Right ventricle myocardium inferior (tissue), 1 donor: ENCODE measurements at places on chromosomes 1 and 21. TPM values are rescaled to one million over a fixed set of nuclear protein-coding genes. Genes with fewer than 3 reads are reported as not detected.

- DNase-seq, result no peak
Measured at GRCh38 chr1:70041317-70042045, 163.9 kb downstream of the LRRC40 start.

DNA sequence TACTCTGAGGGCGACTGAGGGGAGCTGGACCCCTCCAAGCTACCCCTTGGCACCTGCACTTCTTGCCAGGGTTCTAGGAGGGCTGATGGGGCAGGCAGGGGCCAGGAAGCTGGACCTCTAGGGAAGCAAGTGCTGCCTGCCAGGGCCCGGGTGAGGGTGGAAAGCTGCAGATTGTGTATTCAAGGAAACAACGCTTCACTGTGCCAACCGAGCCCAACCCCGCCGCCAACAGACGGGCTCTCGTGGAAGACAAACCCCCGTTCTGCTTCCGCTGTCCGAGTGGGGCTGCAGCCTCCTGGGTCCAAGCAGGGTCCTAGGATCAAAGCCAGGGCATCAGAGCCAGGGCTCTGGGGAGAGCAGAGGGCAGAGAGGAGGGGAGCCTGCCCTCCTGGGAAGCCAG is 3.2 kb downstream of the EFHD2 start:
- no peak for DNase-seq

GRCh38 chr1:64114012-64114525 is 89.4 kb upstream of the UBE2U start:
- no peak for DNase-seq

The GSTM4 gene
- total RNA-seq, result 35.1 TPM

- DNase-seq, result no peak
Measured at GRCh38 chr1:239944666-239945065, 147.0 kb upstream of the FMN2 start.

DNA sequence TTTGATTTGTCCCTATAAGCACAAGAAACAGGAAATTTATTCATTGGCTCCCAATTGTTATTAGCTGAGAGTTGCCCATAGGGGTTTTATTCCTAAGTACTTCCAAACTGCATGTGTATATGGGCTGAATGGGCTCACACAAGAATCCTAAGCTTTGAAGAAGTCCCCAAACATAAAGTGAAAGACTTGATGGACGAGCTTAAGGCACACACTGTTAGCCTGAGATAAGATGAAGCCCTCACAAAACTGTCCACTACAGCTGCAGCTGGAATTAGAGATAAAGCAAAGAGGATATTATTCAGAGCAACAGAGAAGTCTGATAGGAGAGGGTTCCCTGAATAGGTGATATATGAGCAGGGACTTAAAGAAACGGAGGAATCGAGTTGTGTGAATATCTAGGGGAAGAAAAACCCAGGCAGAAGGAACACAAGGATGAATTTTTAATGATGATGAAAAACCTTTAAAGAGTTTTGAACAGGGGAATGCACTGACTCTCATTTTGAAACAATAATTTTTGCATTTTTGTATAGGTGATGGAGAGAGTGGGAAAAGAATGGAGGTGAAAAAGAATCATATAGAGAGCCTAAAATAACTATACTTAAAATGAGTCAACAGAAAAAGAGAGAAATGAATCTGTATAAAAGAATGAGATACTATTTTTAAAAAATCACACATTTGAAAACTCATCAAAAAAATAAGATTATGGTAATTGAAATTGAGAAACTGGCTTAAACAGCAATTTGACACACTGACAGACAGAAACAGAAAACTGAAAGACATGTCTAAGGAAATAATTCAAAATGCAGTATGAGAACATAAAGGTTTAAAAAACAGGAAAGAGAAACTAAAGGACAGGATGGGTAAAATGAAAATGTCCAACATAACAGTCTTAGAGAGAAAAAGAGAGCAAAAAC is 133.6 kb upstream of the POGK start:
- DNase-seq, result no peak

DNA sequence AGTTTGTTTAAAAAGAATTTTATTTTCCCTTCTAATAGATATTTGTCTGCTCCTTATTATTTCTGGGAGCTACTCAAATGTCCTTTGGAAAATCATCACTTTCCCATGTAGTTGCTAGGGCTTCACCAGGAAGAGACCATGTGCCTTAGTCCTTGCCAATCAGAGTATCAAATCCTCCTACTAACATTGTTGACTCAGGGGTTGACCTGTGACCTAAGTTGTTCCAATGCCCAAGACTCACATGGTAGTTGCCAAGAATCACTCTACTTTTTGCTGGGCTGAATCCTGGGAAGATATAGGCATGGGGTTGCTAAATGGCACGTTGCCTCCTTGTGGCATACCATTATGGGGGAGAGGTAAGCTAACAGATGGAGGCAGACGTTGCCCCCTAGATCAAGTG is 58.2 kb upstream of the FOXD3 start:
- no peak for DNase-seq

DNA sequence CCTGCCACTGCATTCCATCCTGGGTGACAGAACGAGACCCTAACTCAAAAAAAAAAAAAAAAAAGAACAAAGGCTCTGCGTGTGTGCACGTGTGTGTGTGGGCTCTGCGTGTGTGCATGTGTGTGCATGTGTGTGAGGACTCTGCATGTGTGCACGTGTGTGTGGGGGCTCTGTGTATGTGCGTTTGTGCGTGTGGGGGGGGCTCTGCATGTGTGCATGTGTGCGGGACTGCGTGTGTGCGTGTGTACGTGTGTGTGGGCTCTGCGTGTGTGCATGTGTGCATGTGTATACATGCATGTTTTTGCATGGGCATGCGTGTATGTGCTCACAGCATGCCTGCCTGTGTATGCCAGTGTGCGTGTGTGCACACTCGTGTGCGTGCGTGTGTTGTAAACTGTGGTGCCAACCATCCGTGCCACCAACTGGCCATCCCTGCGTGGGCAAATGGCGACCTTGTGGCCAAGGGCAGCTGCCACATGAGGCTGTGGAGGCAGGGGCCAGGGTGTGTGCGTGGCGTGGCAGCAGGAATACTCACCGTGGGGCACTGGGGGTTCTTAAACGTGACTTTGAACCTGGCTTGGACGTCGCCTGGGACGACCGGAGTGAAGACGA is 26.8 kb upstream of the TMEM52 start:
- DNase-seq, result peak; percentile 60

The GJA8 gene
- not detected for total RNA-seq

The SLC25A34 gene
- total RNA-seq, result 57.2 TPM

The KRTAP19-1 gene
- total RNA-seq, result not detected

DNA sequence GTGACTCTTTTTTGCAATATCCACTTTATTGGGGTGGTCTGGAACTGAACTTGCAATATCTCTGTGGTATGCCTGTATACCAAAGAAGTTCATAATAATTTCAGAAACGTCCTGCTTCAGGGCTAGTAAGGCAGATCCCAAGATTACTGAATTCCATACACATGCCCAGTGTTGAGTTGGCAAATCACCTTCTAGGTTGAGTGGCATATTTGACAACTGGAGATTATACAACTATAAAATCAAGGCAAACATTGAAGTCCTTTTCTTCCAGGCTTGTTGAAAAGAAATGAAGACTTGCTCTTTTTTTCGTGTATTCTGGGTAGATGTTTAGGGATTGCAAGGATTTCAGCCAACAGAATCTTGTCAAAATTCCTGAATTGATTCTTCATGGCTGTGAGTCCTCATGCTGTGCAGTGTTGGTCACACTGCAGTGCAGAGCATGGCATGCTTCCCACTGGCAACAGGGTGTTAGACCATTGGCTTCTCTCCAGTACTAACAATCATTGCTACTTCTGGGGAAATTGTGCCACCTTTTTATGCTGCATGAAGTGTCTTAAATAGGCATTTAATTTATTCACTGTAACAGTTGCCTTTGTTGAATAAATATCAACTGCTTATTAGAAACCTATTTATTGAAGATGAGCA is 367.1 kb upstream of the ADGRL4 start:
- no peak for DNase-seq

- no peak for DNase-seq
Measured at GRCh38 chr1:44908427-44908826, 65.4 kb upstream of the PTCH2 start.

The ACBD6 gene
- 17.8 TPM for total RNA-seq

- DNase-seq, result no peak
Measured at GRCh38 chr1:234781241-234782065, 171.5 kb upstream of the IRF2BP2 start.

DNA sequence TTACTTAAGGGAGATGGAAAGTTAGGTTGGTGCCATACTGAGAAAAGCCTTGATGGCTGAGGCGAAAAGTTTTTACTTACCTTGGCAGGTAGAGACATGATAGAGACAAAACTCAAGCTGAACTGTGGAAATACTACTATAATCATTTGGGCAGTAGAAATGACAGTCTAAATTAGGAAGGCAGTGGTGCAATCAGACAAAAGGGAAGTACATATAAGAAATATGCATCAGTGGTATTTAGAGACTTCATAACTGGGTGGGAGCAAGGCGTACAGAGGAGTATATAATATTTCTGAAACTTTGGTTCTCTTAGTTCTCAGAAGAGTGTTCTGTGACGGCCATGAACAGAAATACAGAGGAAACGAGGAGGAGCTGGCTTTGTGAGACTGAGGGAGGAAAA is 2.4 kb upstream of the CEP350 start:
- no peak for DNase-seq

DNA sequence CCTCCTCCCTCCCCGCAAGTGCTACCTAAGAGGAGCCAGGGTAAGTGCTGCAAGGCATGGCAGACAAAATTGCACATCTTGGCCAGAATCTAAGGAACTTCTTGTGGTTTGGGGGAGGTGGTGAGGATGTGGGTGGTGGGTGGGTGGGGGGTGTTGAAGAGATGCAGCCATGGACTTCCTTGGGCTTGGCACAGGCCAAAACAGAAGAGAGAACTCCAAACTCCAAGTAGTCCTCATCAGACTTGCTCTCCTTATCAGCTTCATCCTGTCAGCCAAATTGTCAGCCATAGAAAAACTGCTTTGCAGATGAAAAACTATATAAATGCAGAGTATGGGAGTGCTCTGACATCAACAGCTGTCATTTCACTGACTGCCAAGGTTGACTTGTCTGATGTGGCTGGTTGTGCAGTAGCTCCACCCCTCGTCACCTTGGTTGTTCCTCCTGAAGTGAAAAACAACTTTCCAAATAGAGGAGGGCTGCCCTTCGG is 7.1 kb downstream of the AMIGO1 start:
- no peak for DNase-seq

DNA sequence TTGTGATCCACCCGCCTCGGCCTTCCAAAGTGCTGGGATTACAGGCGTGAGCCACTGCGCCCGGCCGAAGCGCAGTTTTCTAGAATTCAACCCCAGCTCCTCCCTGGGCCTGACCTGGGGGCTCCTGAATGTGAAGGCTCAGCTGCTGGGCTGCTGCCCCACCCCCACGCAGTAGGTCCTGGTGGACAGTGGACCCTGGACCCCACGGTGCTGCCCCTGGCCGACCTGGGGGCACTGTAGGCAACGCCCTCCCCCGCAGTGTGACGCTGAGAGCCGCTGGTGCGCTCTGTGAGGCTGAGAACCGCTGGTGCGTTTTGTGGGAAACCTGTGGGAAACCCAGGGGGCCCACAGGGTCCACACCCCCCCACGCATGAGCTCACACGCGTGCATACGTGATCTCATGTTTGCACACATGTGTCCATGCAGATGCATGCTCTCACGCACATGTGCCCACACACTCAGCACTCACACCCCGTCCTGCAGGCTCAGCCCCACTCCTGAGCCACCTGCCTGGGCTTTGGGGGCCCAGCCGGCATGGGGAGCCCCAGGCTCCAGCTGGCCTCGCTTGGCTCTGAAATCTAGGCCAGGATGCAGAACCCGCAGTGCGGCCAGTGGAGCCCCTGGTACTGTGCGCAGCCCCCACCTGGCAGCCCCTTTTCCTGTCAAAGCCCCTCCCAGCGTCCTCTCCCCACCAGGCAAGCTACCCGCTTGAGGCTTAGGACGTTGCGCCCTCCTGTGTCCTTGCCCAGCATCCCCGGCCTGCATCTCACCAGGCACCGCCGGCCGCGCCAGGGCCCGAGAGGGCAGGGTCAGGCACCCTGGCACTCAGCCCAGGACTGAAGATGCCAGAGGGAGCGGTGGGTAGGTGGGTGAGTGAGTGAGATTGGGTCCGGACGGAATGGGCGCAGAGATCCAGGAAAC is 67.7 kb downstream of the COL18A1 start:
- DNase-seq, result peak; percentile 63

The GRHL3 gene
- total RNA-seq, result not detected

The DDR2 gene
- total RNA-seq, result 34.4 TPM

The UBL4B gene
- not detected for total RNA-seq
